ENCODE measurements at places on chromosomes 1 and 21. TPM values are rescaled to one million over a fixed set of nuclear protein-coding genes. Genes with fewer than 3 reads are reported as not detected.

DNA sequence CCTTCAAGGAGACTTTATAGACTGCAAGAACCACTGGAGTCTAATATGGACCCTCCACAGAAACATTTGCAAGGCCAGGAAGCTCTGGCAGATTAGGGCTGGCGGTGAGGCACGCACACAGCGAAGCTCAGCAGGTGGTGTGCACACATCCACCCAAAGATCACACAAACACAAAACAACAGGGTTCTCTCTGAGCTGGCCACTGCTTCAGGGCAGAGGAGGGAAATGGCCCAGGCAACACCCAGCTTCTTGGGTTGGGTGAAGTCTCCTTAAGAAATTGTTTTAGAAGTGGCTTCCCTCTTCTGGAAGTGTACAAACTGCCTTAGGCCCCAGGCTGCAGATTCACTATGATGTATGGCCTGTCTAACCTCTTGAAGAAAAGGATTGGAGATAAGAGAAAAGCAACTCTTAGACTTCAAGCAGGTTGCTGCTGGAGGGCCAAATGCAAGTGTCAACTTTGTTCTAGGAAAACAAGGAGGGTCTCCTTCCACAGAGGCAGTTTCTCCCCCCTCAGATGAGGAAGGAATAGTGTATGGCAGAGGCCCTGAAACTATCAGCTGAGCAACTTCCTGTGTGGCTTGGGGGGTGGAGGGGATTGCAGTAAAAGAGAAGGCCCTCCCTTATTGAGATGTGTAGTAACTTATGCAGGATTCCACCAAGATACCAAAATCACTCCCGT is 2.0 kb downstream of the RCSD1 start:
- peak; percentile 62 for DNase-seq

The TRABD2B gene
- total RNA-seq: not detected

The APCS gene
- not detected for total RNA-seq

DNA sequence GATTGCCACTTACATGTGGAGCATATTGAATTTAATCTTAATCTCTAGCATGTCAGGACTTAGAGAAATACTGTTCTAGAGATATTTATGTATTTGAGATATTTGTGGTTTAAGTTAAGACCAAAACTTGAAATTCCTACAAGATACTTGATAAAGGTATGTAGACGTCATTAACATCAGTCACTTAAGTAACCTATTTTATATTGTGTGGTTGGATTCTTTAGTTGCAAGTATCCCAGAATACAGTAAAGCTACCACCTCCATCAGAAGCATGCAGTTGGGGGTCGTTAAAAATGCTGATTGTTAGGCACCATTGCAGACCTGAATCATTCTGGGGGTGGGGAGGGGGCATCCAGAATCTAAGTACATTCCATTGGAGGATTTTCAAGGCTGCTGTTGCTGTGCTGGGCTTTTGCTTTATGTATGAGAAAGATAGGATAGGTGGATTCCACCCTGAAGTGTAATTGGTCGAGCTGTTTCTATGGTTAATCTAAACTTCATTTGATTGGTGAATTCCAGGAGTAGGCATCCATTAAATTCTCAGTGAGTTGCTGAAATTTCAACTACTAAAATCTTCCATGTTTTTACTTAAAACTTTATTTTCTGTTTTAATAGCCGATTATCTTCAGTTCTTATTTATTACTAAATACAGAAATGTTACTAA is 4.0 kb downstream of the H3-3A start:
- no peak for DNase-seq

GRCh38 chr1:97243973-97244560 is 522.5 kb downstream of the PTBP2 start:
- DNase-seq: no peak

DNA sequence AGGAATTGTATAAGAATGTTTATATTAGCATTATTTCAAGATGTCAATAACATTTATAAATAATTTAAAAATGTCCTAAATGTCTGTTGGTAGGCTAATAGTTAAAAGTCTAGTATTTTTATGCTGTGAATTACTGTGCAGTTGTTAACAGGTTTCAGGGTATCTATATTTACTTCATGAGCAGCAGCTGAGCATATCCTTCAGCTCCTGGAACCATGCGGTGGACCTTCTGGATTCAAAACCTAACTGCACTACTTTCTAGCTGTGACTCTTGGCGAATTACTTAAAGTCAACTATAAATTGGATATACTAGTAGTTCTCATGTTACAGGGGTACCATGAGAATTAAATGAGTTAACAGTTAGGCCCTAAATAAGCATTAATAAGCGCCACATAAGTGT is 3.7 kb downstream of the CEP350 start:
- no peak for DNase-seq

- DNase-seq: no peak
Measured at GRCh38 chr1:54324251-54325140, 81.7 kb downstream of the SSBP3 start.

DNA sequence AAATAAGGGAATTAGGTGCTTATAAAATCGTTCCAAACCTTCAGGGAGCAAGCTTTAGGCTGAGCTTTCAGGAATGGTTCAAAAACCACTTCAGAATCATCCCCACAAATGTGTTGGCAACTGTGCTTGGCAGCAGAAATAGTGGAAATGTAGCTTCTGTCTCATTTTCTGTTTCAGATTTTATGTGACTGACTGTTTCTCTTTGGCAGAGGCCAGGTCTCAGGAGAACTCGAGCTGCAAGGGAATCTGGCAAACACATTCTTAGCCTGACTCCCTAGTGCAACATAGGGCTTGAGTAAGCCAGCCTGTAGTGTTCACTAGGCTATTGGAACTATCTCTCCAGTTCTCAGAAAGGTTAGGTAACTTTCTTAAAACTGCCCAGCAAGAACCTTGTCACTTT is 128.6 kb downstream of the PLA2G4A start:
- DNase-seq: no peak

The RIMS3 gene
- total RNA-seq: 3.9 TPM

GRCh38 chr1:31866450-31867032 is 50.7 kb upstream of the SPOCD1 start:
- DNase-seq: no peak

GRCh38 chr1:39965044-39965443 is 10.1 kb downstream of the MFSD2A start:
- no peak for DNase-seq

GRCh38 chr1:29687601-29688244 is 451.4 kb downstream of the PTPRU start:
- DNase-seq: no peak

The ITLN2 gene
- not detected for total RNA-seq

The SPOCD1 gene
- total RNA-seq: not detected

The IGSF3 gene
- 0.54 TPM for total RNA-seq

- DNase-seq: peak; percentile 33
Measured at GRCh38 chr1:209823143-209824041, 4.4 kb upstream of the UTP25 start.

DNA sequence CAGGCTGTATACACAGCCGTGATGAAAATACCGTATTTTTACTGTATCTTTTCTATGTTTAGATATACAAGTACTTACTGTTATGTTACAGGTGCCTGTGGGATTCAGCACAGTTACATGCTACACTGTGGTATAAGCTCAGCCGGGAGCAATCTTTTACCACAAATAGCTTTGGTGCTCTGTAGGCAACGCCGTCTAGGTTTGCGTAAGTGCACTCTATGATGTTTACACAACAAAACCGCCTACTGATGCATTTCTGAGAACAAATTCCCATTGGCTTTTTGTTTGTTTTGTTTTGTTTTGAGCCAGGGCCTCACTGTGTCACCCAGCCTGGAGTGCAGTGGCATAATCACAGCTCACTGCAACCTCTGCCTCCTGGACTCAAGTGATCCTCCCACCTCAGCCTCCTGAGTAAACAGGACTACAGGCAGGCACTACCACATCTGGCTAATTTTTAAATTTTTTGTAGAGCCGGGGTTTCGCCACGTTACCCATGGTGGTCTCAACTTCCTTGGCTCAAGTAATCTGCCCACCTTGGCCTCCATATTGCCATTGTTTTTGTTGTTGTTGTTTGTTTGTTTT is 81.0 kb downstream of the SCCPDH start:
- DNase-seq: no peak

- no peak for DNase-seq
Measured at GRCh38 chr1:198234520-198235251, 77.9 kb downstream of the NEK7 start.

GRCh38 chr1:8096105-8097011 is 70.2 kb upstream of the ERRFI1 start:
- DNase-seq: no peak

The ITGB2 gene
- total RNA-seq: 343 TPM

- peak; percentile 71 for DNase-seq
Measured at GRCh38 chr1:235998812-235999211, 66.1 kb downstream of the NID1 start.

DNA sequence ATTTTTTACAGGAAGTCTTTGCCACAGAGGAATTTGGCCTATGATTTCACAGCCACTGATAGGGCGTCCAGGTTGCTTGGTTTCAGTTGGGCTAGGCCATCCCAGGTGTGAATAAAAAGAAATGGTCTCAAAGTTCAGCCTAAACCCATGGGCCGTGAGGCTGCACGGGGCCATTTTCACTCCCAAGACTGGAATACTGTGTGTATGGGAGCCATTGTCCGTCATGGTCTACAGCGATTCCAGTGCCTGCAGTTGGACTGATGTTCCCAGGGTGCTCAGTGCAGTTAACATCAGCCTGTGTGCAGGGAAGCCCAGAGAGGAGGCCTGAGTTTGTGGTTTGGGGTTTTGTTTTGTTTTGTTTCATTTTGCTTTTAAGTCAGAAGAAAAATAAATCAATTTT is 133.2 kb downstream of the ADSS2 start:
- no peak for DNase-seq

DNA sequence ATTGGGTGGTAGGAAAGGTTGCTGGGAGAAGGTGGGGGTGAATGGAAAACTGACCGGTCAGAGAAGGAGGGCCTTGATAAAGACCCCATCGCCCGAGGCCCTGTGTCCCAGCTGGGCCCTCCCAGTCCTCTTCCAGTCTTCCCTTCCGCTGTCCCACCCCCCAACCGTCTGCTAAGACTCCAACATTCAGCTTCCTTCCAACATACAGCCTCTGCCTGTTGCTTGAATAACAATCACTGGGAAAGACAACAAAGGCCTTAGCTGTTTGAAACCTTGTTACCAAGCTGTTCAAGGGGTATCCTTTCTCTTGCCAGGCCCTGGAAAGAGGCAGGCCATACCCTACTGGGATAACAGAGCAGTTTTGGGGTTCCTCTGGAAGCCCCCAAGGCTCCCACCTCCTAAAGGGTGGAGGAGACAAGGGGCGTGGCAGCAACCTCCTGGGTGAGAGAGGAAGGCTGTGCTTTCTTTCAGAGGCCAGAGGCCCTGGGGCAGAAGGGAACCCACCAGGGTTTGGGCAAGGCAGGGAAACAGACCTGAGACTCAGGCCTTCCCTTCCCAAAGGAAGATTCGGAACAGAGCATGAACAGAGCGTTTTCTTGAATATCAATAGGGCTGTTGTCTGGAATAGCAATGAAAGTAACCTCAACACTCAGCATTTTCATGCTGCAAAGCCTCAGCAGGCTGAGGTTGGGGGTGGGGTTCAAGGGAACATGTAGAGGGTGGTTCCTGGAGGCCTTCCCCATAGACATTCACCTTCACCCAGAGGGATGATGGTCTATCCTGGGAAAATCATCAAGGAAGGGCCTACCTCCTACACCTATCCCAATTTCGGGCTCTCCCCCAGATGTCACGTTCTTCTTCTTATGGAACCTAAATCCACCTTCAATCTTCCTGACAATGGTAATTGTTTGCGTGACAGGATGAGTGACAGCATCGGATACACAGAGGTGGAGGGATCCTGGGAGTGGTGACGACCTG is 4.1 kb downstream of the ETNK2 start:
- DNase-seq: no peak

DNA sequence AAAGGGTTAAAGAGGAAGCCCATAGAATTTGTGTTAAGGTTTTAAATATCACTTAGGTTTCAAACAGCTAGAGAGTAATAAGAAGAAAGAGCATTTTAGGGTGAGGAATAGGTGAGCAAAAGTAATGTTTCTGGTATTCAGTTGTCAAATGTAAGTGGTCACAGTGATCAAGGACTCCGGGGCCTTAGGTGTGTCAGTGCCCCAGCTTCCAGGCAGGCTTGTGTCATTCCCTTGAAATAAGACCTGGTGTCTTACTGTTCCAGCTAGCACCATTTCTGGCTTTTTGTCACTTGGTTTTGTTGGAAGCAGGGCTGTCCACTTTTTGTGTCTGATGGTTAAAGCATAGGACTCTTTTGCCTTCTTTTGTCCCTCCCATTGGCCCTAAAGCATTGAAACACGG is 69.6 kb downstream of the DYRK1A start:
- no peak for DNase-seq

DNA sequence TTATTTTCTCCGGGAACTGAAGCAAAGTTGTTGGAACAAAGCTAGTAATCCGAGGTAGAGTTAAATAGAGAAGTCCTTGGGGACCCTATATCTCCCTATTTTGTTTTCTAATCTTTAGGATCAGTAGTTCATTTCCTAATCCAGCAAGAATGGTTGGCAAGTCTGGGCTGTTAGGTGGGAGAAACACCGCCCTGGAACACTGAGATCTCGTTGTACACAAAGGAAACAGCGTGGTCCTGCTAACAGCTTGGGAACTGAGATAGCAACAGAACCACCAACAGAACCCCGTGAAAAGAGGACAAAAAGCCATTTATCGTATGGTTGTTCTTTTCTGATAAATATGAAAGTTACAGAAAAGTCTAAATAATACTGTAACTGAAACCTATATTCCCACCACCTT is 121.9 kb upstream of the CDC42BPA start:
- no peak for DNase-seq

The ZNF683 gene
- total RNA-seq: 0.69 TPM

DNA sequence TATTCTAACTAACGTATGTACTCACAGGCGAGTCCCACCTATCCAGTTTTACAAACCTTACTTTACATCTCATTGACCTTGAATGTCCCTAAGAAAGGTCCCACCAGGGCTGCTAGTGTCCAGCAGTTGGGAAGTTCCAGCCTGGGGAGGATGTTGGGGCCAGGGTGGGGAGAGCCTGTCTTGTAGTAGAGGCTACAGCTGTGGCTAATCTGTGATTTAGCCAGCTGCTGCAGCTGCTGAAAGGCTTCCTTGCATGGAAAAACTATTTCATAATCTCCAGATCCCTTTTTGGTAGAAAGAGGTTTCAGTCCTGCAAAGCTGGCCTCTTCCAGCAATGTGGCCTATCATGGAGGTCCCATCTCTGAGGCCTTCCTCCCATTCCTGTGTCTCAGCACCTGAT is 23.1 kb downstream of the TNN start:
- no peak for DNase-seq

- no peak for DNase-seq
Measured at GRCh38 chr1:247043406-247043805, 35.2 kb downstream of the ZNF670 start.

DNA sequence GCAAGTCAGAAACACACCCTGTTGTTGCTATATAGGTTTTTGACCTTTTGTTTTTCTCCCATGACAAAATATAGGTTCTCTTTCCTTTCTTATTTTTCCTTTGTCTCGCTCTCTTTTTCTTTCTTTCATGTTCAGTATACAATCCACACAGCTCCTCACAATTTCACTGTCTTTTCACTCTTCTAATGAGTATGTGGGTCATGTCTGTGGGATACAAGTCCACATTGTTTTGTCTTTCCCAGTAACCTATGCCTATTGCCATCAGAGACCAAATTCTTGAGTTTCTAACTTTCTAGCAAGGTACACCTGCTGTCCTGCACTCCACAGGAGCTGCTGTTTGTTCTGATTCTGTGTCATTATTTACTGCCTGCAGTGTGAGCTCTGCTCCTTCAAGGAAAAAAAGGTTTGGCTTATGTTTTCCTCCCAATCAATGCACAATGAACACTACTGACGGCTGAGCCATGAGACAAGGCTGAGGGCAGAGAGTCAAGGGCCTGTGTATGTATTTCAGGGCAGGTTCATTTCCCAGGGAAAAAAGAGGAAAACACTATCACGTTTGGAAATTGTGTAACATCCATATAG is 453.8 kb downstream of the NEGR1 start:
- DNase-seq: no peak

The SLFNL1 gene
- total RNA-seq: 0.25 TPM
